ENCODE measurements at places on chromosomes 1 and 21.

DNA sequence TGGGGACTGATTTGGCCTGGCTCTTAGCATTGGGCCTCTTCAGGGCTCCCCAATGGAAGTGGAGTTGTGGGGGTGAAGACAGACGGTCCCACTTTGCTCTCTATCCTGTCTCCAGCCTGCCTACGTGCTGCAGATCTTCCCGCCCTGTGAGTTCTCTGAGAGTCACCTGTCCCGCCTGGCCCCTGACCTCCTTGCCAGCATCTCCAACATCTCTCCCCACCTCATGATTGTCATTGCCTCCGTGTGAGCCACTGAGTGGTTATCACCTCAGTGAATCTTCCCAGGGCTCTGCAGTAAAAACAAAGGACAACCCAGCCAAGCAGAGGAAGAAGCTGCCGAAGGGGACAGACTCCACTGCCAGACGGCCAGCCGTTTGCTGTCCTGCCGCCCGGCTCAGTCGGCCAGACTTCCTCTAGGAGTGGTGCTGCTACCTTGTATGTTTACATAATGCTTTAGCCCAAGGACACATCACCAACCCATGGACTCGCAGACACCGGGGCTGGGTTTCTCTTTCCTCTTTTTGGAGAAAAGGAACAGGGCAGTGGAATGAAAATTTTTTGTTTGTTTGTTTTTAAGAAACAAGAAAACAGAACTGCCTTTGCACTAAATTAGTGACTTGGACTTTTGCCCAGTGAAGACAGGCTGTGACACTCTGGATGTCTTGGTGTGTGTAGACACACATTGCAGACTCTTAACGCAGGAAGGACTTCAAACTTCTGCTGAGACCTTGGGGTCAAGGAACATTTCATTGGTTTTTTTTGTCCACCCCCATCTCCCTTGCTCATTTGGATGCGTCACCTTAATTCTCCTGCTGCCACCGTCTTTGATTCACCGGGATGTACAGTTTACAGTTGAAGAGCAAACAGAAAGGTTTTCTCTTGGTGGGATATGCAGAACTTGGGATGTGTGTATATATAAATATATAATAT lies 36.5 kb downstream of the ZBTB17 start:
- DNase-seq, result no peak

- no peak for DNase-seq
Observed at GRCh38 chr1:114002492-114003239, 23.4 kb downstream of the OLFML3 start.

DNA sequence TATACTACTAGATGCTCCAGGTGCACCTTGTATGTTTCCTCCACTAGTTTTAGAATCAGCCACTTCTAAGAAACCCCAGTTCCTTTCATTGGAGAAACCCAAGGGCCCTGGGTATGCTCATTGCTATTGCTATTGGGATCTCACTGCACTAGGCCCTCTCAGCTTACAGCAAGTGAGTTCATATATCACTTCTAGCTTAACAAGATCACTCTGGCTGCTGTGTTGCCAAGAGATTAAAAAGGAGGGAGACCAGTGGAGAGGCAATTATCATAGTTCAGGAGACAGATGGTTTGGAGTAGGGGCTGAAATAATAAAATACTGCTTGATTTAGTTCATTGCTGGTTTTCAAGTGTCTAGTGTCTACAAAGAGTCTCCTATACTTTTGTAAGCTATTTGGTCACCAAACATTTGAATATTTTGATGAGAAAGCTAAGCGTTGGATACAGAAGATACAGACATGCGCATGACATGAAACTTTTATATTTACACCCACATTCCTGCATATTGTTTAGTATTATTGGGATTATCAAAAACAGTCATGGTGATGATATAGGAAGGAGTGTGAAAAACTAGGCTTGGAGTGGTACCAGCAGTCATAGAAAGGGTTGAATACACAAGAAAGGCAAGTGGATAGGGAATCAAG lies 671.9 kb downstream of the ADGRL2 start:
- DNase-seq, result no peak

DNA sequence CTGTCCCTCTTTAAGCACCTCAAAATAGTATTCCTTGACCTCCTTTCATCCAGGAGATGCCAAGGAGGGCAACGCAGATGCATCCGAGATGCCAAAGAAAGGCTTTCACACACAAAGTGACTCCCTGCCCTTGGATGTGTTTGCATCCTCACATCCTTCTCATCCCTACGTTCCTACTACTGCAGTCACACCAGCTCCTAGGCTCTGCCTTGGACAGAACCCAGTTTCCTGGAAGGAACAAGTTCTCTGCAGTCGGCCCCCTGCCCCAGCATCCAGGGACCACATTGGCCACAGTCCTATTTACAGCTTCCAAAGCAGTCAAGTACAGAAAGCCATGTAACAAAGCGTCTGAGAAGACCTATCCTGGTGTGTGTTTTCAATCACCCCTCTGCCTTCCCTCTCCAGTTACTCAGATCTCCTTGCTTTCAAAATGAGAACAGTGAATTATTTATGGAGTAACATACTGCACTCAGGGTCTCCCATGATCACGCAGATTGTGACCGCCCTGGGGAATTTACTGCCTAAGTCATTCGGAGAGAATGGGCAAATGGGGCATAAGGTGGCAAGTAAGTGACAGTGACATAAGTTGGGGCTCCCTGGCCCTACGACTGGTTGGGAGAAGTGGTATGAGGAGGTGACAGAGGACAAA lies 21.8 kb upstream of the SRP9 start:
- no peak for DNase-seq

GRCh38 chr1:25754470-25755181 lies 45.4 kb upstream of the SELENON start:
- no peak for DNase-seq

GRCh38 chr21:36664662-36664990 lies 34.3 kb upstream of the SIM2 start:
- no peak for DNase-seq

- no peak for DNase-seq
Observed at GRCh38 chr1:232568906-232569553, 60.9 kb downstream of the SIPA1L2 start.

GRCh38 chr1:78722521-78722920 lies 72.9 kb downstream of the IFI44 start:
- no peak for DNase-seq

DNA sequence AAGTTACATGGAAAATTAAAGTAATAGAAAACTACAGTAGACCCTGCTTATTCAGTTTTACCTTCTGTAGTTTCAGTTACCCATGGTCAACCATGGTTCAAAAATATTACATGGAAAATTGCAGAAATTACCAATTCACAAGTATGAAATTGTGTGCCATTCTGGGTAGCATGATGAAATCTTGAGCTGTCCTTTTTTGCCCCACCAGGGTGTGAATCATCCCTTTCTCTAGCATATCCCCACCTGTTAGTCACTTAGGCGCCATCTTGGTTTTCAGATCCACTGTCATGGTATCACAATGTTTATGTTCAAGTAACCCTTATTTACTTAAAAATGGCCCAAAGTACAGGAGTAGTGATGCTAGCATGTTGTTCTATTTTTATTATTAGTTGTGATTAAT lies 3.5 kb upstream of the LRIF1 start:
- no peak for DNase-seq

GRCh38 chr1:51517361-51518032 lies 1.6 kb downstream of the EPS15 start:
- no peak for DNase-seq

DNA sequence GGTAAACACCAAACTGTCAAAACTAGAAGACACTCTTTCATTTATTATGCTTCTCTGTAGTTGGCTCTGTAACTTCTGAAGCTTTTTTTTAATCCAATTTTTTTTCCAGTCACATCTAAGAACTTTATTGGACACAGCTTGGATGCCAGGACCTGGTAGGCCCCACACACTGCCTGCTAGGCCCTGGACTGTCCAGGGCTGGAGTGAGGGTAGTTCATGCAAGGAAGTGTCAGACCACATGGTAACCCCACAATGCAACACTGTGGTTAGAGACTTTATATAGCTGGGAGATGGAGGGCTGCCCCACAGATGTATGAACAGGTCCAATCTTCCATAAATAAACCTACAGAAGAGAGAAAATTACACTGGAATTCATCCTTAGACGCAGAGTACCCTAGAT lies 7.1 kb downstream of the SLC2A1 start:
- DNase-seq, result no peak

DNA sequence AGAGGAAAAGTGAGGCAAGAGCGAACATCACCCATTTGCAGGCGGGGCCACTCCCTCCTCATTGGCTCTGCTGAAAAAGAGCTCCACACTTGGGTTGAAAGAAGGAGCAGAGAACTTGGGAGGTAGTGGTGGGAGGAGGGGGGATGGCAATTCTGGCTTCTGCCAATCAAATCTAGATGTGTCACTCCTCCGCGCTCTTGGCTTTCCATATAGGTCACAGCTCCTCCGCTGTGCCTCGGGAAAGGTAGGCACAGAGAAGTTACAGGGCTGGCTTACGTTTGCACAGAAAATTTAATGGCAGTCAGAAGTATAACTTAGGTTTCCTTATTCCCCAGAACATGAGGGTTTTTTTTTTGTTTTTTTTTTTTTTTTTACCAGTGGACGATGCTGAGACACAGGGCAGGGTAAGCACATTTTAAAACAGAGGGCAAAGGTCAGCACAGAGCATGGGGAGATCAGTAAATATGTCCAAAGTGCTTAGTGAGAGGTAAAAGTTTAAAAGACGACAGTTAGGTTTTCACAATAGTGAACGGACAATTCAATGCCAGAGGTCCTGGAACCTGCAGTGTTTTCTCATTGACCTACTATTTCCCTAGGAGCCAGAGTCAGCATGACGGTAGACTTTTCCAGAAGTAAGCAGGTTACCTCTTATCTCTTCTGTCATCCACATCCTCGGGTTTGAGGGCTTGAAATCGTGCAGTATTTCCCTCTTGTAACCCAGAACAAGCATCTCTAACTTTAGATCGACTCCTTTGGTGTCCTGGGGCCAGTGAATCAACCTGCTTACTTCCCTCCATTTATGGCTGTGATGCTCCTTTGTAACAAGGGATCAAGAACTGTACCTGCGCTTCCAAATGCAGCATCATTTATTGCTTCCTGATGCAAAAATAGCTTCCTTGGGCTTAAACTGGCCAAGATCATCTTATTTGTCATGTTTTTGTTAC lies 258.9 kb upstream of the PROX1 start:
- DNase-seq, result no peak

GRCh38 chr1:81499487-81499886 lies 301.2 kb upstream of the ADGRL2 start:
- DNase-seq, result no peak

GRCh38 chr1:167746988-167747655 lies 25.3 kb downstream of the MPZL1 start:
- no peak for DNase-seq

DNA sequence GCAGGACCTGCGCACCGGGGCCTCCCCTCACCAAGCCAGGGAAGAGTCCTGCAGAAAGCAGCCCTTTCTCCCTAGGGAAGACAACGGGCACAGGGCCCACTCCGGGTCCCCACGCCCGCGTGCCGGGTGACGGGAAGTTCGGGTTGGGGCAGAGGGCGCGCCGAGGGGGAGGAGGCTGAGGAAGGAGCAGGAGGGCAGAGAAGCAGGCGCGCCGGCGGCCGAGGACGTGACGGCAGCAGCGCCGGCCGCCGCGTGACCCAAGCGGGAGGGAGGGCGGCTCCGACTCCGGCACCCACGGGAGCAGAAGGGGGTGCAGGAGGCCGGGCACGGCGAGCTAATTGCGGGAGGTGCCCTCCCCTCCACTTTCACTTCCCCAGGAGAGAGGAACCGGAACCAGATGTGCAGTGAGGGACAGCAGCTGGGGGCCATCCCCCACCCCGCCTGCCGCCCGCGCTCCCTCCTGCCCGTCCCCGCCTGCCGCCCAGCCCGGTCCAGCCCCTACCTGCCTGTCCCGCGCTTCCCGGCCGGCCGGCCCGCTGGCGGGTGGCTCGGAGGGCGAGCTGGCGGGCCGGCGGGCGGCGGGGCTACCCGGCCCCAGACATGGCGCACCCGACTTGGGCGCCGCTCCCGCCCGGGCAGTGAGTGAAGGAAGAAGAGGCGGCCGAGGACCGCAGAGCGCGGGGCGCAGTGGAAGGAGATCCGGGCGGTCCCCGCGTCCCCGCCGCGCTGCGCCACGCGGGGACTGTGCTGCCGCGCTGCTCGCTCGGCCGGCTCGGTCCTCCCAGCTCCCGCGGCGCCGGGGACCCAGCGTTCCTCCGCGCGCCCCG lies 510 bp downstream of the DENND4B start:
- DNase-seq, result peak; percentile 71

DNA sequence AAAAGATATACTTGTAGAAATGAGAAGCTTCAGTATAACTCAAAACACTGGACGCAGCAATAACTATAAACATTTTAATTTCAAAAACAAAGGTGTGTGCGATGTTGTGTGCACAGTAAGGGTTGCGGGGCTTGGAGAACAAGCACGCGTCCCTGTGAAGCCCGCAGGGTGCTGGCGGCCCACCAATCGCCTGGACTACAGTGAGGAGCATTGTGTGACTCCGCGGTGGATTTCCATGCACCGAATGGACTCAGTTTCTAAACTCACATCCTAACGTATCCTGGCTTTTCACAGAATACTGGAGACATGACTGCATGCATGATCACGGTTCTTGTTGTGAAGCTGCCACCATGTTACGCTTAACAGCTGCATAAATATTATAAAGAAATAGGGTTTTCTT lies 33.0 kb downstream of the NTPCR start:
- DNase-seq, result no peak

GRCh38 chr1:193697115-193697762 lies 510.8 kb upstream of the B3GALT2 start:
- DNase-seq, result no peak

DNA sequence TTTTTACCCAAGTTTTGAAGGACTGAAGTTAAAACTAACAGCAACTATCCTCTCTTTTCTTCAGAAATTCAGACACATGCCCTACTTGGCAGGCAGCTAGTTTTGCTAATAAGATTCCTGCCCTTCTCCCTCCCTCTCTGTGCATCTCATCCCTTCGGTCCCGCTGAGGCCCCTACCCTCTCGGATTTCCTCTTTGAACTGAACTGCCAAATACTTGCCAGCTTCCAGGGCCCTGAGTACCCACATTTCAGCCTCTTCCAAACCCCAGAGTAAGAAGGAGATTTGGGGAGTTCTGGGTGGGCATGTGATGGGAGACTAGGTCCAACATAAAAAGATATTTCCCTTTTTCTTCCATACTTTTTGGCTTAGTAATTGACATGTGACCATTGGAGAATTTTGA lies 116.5 kb upstream of the JUN start:
- no peak for DNase-seq

DNA sequence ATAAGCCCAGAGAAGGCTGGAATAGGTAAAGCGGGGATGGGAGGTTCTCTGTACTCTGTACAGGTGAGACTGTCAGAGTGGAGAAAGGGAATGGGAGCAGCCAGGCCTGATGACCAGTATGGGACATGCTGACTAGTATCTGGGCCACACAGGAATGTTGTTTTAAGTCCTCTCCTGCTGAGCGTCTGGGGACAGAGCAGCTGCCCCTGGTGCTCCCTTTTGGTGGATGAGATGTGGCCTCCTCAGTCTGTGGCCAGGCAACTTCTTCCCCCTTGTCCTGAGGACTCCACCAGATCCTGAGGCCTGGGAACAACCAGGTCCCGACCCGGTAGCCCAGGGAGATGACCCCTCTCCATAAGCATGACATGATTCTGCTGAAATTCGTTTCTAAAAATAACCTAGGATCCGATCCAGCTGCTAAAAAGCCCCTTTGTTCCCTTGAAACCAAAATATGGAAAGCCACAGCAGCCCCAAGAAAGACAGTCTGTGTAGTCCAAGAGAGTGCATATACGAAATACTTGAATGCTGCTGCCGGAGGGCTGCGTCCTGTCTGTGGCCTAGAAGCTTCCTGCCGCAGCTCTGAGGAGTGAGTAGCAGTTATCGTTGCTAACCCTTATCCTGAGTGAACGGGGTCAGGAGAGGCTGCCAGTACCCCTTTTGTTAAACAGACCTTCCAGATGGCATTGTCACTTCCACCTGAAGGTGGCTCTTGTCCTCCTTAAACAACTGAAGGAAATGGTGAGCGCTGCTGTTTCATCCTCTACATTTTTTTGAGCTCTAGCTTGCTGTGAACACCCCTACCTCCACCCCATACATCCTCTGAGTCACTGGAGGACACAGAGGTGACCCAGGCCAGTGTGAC lies 47.1 kb downstream of the ATP2B4 start:
- DNase-seq, result peak; percentile 89
